ENCODE measurements at places on chromosomes 3 and 15. TPM values are rescaled to one million over a fixed set of nuclear protein-coding genes. Genes with fewer than 3 reads are reported as not detected.

DNA sequence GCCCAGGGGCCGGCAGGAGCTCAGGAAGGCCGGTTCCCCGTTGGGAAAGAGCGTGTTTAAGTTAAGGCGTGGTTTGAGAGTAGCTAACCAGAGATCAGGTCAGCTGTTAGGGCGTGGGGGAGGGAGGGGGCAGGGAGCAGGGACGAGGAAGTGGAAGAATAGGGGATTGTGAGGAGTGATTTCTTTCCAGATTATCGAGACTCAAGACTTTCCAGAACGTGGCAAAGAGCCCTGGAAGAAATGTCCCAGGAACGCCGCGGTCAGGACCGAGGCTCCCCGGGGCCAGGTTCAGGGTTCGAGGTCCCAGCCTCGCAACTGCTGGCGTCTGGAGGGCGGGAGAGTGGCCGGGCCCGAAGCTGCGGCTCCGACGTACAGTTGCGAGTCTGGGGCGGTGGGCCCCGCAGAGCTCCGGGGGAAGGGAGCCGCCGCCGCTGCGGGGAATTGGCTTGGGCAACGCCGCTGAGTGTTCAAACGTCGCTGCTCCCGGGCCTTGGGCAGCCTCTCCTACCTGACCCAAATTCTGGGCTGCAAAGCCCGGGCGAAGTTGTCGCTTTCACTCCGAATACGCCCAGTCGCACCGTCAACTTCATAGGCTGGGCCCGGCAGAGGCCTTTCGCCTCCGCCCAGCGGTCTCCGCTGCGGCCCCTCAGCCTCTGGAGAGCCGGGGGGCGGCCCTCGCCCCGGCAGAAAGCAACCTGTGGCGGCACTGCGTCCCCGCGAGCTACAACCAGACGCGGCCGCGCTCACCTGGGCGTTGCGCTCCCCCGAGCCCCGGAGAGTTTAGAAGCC, 9.5 kb downstream of the ISL2 start:
- peak overlapping the region; percentile 57 for H3K4me3 ChIP-seq
- H3K27ac ChIP-seq = peak overlapping the region; percentile 9
- H3K36me3 ChIP-seq = no peaks in the 10 kb centered on the region
- peak; percentile 54 for DNase-seq

DNA sequence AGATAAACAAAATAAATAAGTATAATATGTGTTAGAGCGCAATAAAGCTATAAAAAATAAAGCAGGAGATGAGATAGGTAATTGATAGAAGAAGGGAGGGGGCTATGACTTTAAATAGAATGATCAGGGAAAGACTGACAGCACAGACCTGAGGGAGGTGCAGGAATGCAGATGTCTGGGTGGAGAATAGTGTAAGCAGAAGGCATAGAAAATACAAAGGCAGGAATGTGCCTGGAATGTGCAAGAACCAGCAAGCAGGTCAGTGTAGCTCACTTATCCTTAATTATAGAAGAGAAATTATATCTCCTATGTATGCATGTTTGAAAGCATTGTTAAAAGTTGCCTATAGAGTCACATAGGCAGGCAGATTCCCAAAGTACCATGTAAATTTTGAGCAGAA, 239.4 kb upstream of the SOX14 start:
- H3K36me3 ChIP-seq = no peaks in the 10 kb centered on the region
- no peak overlapping the region for H3K4me3 ChIP-seq
- peaks cover 11% of the 10 kb centered on the region for H3K27me3 ChIP-seq
- no peak overlapping the region for H3K27ac ChIP-seq

Gene ABI3BP
- total RNA-seq = 3.0 TPM

Gene BTD
- total RNA-seq = 12.3 TPM

GRCh38 chr15:73851689-73852088, 21.7 kb upstream of the TBC1D21 start:
- peaks cover 61% of the 10 kb centered on the region for H3K27me3 ChIP-seq
- DNase-seq = peak; percentile 76
- no peak overlapping the region for H3K4me3 ChIP-seq
- no peak overlapping the region for H3K27ac ChIP-seq

DNA sequence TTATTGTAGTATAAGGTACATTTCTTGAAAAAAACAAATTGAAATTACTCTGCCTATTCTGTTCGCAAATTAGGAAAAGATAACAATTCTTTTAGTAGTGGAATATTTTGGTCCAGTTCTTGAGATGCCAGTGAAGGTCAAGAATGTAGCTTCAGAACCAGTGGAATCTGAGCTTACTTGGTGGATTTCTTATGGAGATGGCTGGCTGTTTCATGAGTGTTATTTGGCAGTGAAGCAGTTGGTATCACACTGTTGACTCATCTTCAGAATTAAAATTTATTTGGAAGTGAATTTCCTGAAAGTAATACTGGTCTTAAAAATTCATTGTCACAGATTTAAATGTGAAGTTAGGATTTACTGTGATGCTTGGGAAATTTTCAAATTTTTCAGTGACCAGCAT, 19.1 kb downstream of the RNF13 start:
- no peaks in the 10 kb centered on the region for H3K4me1 ChIP-seq
- H3K4me3 ChIP-seq = no peak overlapping the region
- peaks cover 58% of the 10 kb centered on the region for H3K36me3 ChIP-seq
- no peak for DNase-seq
- H3K27ac ChIP-seq = no peak overlapping the region

Gene FBXL2
- total RNA-seq = 25.6 TPM

DNA sequence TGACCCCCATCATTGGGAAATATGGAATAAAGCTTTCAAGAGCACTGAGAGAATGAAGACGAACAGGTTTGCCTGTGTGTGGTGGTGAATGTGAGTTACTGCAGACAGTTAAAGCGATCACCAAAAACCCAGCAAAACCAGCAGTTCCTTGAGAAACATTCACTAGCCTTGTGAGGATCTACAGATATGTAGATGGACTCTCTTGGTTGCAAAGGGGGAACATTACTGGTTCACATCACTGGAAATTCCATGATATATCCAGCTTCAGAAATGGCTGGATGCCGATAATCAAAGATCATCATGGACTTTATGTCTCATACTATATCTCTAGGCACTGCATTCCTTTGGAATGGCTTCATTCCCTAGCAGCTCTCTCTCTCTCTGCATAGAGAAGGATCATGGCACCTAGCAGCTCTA, 10.2 kb upstream of the HERC1 start:
- no peaks in the 10 kb centered on the region for H3K36me3 ChIP-seq
- no peak overlapping the region for H3K4me3 ChIP-seq
- H3K27ac ChIP-seq = peak overlapping the region; percentile 83
- peaks cover 21% of the 10 kb centered on the region for H3K4me1 ChIP-seq
- no peaks in the 10 kb centered on the region for H3K27me3 ChIP-seq

Gene C15orf40
- 15.8 TPM for total RNA-seq

DNA sequence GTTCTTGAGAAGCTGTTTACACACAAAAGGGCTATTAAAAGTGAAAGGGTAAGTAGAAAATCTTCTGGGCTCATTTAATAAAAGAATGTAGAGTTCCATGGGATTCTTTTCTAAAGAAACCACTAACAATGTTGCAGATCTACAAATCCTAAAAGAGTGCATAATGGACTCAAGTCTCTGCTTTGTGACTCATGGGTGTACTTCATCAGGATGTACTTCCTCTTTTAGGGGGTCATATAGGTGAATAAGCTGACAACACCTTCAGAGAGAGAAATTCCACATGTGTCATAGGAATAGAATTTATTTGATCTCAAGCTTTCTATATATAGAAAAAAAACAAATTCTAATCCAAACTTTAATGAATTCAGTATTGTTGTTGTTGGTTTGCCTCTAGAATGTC, 355.5 kb downstream of the TIGIT start:
- DNase-seq = no peak
- no peak overlapping the region for H3K4me3 ChIP-seq
- no peak overlapping the region for H3K27ac ChIP-seq

DNA sequence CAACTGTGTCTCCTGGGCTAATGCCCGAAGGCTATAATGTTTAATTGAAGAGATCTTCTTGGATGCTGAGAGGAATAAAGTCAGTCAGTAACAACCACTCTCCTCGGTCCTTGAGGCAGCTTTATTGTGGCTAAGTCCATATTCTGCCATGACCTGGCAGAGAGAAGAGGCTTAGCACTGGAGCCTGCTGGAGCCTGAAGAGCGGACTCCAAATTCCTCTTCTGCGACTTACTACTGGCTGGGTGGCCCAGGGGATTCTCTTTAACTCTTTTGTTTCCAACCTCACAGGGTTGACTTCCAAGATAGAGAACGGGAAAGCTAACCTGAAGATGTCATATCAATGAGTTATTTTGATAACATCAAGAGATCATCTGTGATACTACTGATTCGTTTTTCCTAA, 71.1 kb downstream of the MYO1E start:
- H3K4me3 ChIP-seq = no peak overlapping the region
- H3K27ac ChIP-seq = no peak overlapping the region
- peaks cover 14% of the 10 kb centered on the region for H3K4me1 ChIP-seq
- H3K36me3 ChIP-seq = no peaks in the 10 kb centered on the region
- DNase-seq = no peak

DNA sequence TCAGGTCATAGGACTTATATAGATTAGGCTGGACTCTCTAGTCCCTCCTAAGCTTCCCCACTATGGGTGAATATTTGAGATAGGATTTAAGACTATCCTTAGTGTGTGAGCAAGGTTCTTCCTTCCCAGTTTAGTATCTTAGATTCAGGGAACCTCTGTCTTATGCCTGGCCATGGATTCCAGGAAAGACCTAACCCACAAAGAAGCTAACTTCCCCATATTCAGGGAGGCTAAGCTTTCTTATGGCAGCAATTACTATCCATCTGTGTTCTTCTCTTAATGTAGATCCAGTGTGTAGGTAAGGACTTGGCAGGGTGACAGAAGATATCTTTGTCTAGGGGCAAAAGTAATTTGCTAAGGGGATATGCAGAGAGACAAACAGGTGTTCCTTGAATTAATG, 25.5 kb upstream of the PIK3R4 start:
- H3K27ac ChIP-seq = no peak overlapping the region
- peaks cover 60% of the 10 kb centered on the region for H3K27me3 ChIP-seq
- no peak overlapping the region for H3K4me3 ChIP-seq
- no peak for DNase-seq

Measured in mesothelial cell of epicardium (in vitro differentiated cells).